GM12878 (cell line): ENCODE measurements at places on chromosomes 13 and 19.
A peak's percentile ranks its signal among the peaks of the same experiment; 100 is the strongest.

DNA sequence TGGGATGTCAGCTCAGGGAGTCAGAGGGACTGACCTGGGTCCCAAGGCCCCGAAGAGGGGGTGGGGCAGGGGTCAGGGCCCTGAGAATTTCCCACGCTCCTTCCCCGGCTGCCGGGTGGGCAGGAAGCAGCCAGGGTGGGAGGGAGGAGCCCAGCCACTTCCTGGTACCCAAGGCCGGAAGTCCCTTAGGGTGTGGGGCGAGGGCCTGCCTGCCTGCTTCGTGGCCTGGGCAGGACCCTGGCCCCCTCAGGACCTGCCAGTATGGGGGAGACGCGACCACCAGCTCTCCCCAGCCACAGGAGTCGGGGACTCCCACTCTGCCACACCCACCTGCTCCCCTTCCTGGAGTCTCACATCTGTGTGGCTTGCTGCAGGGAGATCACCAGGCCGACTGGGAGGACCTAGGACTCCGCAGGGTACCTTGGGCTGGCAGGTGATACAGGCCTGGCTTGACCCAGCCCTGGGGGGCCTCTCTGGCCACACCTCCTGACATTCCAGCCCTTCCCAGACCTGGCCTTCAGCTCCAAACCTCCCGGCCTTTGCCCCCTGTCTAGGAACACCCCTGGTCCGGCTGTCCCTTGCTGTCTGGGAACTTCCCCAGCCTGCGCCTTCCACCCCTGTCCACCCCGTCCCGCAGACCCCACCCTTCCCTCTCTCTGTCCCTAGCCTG lies 9.8 kb upstream of the CIRBP start:
- peak; percentile 73 for DNase-seq

- no peak for DNase-seq
Observed at GRCh38 chr19:6213696-6214641, 65.8 kb downstream of the MLLT1 start.

GRCh38 chr19:6066661-6067646 lies 43.3 kb downstream of the RFX2 start:
- no peak for DNase-seq

DNA sequence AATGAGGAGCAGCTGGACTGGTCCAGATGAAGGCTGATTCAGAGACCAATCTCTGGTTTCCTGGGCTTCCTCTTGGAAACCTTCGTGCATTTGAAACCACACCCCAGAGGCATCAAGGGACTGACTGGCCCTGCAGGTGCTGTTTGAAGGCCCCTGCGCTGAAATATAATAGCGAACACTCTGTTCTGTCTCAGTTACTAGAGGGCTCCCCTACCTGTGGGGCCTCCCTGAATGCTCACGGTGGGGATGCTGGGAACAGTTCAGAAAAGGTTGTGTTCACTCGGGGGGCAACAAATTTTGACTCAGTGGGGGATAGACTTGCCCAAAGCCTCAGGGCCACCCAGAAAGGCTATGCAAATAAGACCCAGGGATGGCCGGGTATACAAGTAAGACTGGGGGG lies 6.4 kb downstream of the CCDC8 start:
- DNase-seq = no peak

GRCh38 chr19:58374200-58374599 lies 6.6 kb downstream of the ZNF837 start:
- DNase-seq = no peak

- DNase-seq = no peak
Observed at GRCh38 chr13:44040070-44040817, 160.5 kb downstream of the LACC1 start.

- DNase-seq = no peak
Observed at GRCh38 chr13:64755961-64756360, 2474.2 kb downstream of the PCDH9 start.

- DNase-seq = no peak
Observed at GRCh38 chr19:35140207-35140961, 1.8 kb downstream of the FXYD1 start.

DNA sequence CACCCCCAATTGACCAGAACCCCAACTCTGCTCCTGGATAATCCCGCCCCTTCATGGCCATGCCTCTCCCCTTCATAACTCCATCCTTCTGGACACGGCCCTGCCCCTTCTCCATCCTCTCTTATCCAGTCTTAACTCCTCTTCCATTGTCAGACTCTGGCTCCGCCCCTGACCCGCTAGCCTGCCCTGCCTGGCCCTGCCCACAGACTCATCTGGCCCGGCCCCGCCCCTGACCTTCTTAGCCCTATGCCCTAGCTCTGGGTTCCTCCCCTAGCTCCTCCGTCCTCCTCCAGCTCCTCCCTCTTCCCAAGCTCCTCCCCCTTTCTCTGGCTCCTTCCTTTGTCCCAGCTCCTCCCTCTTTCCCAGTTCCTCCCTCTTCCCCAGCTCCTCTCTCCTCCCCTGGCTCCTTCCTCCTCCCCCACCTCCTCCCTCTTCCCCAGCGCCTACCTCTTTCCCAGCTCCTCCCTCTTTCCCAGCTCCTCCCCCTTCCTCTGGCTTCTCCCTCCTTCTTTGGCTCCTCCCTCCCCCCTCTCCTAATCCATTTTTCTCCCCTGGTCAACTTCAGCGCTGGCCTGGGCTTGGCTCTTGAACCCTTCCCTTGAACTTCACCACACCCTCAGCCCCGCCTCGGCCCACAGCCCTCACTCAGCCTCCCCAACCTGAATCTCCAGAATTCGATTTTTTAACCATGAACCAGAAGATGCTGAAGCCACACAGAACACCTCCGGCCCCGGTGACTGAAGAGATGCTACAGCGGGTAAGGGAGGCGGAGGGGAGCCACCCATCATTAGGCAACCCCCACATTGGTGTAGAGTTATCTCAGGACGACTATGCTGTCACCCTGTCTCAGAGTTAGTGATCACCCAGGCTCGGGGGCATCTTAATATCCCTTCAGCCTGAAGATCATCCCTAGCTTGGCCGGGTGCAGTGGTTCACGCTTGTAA lies 9.2 kb upstream of the ZNF358 start:
- no peak for DNase-seq

DNA sequence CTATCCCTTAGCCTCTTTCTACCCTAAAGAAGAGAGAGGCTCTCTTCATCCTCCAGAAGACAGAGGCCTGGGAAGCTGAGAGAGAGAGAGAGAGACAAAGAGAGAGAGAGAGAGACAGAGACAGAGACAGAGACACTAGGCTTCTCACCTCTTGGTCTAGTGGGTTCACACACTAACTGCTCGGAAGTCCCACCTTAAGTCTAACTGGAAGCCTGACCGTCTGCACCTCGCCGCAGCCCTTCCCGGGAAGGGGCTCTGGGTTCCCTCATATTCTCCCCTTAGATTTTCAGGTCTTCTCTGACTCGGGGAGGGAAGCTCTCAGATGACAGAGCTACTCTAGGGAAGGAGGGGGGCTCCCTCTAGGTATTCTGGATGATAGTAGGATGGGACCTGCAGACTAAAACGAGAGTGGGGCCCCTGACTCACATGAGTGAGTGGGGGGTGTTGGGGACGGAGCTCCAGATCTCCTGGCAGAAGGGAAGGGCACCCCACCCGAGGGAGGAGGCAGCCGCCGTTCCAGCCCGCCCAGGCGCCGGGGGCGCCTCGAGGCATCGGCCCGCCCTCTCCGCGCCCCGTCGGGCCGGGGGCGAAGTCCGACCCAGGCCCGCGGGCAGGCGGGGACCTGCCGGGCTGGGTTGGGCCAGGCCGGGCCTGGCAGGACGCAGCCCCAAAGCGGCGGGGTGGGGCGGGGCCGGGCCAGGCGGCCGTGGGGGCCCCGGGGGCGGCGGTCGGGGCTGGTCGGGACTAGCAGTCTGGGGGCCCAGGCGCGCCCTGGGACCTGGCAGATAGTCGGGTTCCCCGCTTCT lies 2.0 kb upstream of the JUNB start:
- no peak for DNase-seq

GRCh38 chr13:29887686-29888085 lies 37.3 kb upstream of the UBL3 start:
- DNase-seq = no peak

DNA sequence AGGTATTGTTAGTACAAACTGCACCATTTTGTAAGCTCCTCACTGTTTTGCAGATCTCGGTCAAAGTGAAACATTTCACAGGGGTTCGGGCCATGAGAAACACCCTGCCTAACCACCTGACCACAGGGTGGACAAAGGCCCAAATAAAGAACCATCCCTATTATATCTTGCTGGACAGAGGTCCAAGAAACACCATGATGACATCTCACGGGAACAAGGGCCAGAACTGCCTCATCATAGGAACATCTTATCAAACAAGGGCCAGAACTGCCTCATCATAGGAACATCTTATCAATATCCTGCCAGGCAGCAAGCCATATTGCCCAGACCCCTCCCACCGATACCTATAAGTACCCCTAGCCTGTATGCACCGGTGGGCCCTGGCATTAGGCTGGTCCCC lies 99.7 kb downstream of the PCDH9 start:
- no peak for DNase-seq

GRCh38 chr19:17616686-17616960 lies 61.2 kb downstream of the COLGALT1 start:
- no peak for DNase-seq

GRCh38 chr19:2294687-2295335 lies 12.8 kb upstream of the PEAK3 start:
- DNase-seq = no peak

DNA sequence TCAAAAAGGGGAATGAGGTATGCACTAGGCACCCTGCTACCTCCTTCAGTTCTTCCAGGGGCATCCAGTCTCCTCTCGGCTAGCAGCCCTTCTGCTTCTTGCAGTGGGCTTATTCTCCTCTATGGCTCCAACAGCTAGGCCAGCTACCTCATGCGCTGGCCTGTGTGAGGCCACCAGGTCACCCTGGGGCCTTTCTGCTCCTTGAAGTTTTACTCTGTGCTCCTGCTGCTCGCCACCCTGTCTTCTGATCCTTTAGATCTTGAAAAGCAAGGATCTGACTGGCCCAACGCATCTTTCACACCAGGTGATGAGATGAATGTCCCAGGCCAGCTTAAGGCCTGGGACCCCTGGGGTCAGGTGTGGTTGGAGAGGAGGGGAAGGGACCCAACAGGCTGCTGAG lies 66.2 kb downstream of the RUBCNL start:
- DNase-seq = no peak

GRCh38 chr13:94093652-94094315 lies 385.7 kb downstream of the DCT start:
- no peak for DNase-seq

DNA sequence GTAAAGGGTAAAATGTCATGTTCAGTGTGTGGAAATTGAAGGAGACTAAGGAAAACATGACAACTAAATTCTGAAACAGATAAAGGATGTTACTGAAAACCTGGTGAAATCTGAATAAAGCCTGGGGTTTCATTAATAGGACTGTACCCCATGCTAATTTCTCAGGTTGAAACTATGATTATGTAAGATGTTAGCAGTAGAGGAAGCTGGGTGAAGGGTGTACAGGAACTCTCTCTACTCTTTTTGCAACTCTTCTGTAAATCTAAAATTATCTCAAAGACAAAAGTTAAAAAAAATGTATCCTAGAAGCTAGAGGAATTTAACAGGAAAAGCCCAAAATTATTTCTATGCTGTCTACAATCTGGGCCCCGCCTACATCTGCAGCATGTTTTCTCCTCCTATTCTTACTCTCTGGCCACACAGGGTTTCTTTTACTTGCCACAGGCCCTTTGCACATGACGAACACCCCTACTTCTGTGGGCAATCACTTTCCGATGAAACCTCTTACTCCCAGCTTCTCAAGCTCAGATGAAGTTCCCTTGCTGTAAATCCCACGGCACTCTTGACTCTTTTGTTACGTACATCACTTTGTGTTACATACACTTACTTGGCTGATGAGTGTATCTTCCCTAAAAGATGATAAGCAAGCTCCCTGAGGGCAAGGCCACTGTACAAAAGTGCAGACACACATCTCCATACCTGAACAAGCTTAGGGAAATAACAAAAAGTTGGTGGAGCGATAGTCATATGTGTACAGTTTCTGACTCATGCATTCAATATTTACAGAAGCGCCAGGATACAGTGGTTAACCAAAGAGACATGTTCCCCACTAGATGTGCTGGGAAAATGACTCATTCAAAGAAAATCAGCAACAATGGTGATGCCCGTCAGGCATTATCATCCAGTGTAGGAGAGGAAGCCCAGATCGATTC lies 32.6 kb downstream of the RUBCNL start:
- peak; percentile 53 for DNase-seq
